ENCODE measurements at places on chromosomes 1 and 21.

DNA sequence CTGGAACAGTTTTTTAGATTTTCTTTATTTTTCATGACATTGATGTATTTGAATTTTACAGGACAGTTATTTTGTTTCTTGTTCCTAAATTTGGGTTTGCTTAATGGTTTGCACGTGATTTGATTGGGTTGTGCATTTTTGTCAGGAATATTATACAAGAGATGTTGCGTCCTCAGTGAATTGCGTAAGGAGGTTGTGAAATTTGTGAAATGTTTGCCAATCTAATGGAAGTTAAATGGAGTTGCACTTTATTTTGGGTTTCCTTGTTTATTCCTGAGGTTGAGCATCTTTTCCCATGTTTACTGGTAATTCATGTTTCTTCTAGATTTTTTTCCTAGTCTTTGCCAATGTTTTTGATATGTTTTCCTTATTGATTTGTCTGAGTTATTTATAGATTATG is 19.9 kb downstream of the ZNF648 start:
- no peak for DNase-seq

DNA sequence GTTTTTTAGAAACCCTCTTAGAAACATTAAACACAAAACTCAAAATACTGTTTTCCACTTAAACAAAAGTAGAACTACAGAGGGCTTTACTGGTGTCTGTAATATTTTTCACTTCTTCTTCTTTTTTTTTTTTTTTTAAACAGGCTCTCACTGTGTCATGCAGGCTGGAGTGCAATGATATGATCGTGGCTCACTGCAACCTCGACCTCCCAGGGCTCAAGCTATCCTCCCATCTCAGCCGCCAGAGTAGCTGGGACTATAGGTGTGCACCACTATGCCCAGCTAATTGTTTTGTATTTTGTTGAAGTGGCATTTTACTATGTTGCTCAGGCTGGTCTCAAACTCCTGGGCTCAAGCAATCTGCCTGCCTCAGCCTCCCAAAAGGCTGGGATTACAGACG is 194.8 kb downstream of the DAB1 start:
- no peak for DNase-seq

GRCh38 chr1:205189131-205189530 is 22.4 kb downstream of the DSTYK start:
- DNase-seq, result no peak

- no peak for DNase-seq
Observed at GRCh38 chr1:231550448-231550781, 21.9 kb downstream of the TSNAX start.

Data from NCI-H2081 (cell line).